Urinary bladder (tissue), 4 donors: ENCODE measurements at places on chromosomes 3 and 15. TPM values are rescaled to one million over a fixed set of nuclear protein-coding genes. Genes with fewer than 3 reads are reported as not detected.

TICRR gene
- total RNA-seq, result 2.9 TPM

ACTC1 gene
- 187 TPM for total RNA-seq

DNA sequence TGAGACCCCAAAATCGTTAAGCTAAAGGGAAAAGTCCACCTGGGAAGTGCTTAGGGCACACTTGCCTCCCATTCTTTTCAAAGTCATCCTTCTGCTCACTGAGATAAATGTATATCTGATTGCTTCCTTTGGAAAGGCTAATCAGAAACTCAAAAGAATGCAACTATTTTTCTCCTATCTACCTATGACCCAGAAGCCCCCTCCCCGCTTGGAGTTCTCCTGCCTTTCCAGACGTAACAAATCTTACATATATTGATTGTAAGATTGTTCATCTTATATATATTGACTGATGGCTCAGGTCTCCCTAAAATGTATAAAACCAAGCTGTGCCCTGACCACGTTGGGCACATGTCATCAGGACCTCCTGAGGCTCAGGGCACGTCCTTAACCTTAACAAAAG, 56.8 kb upstream of the ACAN start:
- no peak for DNase-seq

DNA sequence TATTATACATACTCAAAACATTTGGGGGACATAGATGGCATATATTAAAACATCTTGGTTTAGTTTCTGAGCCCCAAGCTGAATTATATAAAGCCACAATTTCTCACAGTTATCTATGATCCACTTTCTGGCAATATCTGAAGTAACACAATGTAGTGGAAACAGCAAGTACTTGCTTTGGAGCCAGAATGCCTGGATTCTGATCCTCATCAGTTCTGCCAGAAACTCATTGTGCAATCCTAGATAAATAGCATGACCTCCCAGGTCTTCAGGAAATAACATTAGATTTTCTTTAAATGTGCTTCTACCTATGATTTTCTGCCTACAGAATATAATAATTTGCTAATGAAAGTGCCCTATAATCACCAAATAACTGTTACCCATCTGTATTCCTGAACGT, 544.9 kb downstream of the NAALADL2 start:
- DNase-seq, result no peak

ACP3 gene
- 3.2 TPM for total RNA-seq

DNA sequence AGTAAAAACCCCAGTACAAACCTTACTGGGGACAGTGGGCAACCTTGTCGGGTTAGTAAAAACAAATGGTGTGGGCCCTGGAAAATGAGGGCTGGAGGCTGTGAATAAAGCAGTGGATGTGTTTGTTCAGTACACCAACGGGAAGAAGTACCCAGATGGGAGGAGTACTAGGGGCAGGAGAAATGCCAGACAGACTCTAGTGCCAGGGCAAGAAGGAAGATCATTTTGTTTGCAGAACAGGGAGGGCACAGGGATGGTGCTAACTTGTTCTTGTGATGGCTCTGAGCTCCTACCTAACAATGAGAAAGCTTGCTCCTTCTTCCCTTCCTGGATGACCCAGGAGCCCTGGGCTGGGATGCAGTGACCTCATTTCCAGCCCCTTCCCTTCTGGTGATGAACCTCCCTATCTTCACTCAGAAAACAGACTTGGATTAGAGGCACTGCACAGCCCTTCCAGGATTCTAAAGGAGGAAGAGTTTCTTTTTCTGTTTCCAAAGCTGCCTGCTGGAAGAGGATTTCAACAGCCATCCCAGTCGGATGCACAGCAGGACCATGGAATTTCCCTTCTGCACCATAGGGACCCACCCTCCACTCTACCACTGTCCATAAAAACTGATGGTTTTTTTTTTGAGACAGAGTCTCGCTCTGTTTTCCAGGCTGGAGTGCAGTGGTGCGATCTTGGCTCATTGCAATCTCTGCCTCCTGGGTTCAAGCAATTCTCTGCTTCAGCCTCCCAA, 6.1 kb downstream of the RASSF1 start:
- no peak for DNase-seq

WNT5A gene
- 23.2 TPM for total RNA-seq

- no peak for DNase-seq
These were observed 416 bp upstream of the CORO2B start for GRCh38 chr15:68578175-68578979.

- no peak for DNase-seq
These were observed 10.8 kb upstream of the MFSD1 start for GRCh38 chr3:158790901-158791589.

ZNF385D gene
- 46.2 TPM for total RNA-seq
